ENCODE measurements at places on chromosomes 2 and 18.

DNA sequence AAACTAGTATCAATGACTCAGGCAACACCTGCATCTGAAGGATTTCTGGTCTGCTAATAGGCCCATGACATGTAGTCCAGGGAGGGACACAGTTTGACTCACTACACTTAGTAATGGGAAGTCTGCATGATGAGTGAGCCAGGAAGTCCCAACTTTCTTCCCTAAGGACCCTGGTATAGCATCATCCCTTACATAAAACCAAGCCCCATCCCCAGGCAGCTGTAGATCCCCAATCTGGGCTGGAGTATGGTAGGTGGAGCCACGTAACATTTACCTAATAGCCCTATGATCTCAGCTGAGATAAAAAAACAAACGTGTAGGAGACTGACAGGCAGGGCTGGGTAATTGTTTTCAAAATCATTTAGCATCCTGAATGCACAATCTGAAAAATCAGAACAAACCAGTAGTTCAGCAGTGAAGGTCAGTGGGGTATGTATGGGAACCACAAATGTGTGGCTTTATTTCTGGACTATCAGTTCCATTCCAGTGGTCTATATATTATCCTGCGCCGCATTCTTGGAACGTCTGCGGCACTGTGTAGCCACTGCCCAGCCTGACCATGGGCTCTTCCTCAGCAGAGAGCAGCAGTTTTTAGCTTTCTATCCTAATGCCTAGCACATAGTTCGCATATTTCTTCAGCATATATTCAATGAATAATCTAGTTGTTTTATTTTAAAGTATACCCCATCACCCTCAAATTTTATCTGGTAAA lies 33.5 kb downstream of the EPB41L3 start:
- no peak for DNase-seq

- no peak for DNase-seq
These were observed 36.0 kb downstream of the AGFG1 start for GRCh38 chr2:227507963-227508362.

- no peak for DNase-seq
These were observed 170.5 kb downstream of the ANKRD44 start for GRCh38 chr2:197140045-197140444.

DNA sequence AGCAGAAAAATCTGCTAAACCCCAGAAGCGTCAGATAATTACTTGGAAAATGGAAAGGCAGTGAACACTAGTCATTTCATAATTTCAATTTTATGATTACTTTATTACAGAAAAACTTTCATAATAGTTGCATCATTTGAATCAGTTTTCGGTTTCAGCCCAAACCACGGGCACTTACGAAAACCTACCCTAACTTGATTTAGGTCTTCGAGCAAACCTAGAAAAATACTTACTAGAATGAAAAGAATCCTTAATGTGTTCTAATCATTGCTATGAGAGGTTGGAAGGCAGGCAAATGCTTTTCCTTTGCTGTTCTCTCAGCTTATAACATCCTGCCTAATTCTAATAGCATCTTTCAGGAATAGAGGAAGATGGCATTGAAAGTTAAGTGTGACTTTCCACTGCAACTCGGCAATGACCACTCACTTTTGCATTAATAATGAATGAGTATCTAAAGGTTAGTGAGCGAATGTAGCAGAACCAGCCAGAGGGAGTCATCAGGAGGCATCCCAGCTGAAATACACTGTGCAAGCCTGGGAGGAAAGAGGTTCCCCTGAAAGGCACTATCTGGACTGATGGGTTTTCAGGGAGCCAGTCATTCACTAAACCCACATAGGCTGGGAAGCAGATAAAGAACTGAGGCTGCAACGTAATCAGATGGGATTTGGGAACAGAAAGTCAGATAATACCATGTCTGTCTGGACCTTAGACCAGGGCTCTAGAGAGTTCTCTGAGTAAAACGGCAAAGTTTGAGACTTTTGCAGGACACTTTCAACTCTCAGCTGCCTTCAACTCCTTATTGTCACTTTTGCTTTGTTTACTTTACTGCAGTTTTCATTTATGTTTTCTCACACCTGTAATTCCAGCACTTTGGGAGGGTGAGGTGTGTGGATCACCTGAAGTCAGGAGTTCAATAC lies 520.8 kb downstream of the RNF144A start:
- DNase-seq: no peak

DNA sequence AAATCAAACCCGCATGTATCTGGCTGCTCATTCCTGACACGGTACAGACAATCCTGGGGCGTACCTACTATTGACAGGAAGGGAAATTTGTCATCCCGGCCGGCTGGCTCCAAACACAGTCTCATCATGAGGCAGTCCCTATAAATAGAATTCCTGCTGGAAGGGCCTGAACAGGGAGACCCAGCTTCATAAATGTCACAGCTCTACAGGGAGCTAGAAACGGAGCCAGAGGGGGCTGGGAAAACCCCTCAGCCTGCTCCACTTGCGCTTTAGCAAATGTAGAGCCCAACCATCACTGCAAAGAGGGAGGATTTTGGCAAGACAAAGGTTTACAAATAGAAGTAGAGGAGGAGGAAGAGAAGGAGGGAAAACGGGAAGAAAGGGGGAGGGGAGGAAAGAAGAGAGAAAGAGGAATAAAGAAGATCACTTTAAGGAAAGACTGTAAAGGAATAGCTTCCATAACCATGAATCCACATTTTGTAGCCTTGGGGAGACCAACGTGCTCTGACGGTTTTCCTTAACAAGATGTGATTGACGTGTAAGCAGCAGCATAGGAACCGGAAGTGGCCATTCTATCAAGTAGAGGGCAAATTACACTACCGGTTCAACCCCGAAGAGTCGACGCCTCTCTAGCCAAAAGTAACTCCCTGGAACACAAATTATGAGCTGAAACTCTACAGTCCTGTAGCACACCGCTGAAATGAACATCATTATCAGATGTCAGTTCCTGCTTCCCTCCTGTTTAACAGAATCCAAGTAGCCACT lies 56.8 kb upstream of the TTN start:
- no peak for DNase-seq

- DNase-seq: no peak
These were observed 37.9 kb downstream of the CREB1 start for GRCh38 chr2:207567671-207568070.

DNA sequence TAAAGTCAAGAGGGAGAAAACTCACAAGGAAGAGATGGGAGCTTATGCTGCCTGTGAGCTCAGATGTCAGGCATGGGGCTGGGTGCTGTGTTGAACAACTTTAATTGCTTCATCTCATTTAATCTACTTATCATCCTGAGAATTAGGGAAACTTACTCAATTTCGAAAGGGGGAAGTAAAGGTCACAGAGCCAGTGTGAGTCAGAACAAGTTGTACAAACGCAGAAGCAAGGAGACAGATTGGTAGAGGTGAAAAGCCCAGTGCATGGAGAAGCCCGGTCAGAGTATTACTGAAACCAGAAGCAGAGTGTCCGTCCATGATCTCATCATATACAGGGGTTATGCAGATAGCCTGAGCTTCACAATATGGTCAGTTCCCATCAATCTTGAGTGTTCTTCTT lies 281.1 kb upstream of the POU3F3 start:
- no peak for DNase-seq

GRCh38 chr2:209095432-209095831 lies 328.4 kb upstream of the MAP2 start:
- DNase-seq: no peak

Measured in stimulated activated CD4-positive, alpha-beta T cell treated with anti-CD3 and anti-CD28 coated beads, TNF-alpha, amount 100 ng/mL, for 4 hours (primary cell).